ENCODE measurements at places on chromosomes 2 and 18.

DNA sequence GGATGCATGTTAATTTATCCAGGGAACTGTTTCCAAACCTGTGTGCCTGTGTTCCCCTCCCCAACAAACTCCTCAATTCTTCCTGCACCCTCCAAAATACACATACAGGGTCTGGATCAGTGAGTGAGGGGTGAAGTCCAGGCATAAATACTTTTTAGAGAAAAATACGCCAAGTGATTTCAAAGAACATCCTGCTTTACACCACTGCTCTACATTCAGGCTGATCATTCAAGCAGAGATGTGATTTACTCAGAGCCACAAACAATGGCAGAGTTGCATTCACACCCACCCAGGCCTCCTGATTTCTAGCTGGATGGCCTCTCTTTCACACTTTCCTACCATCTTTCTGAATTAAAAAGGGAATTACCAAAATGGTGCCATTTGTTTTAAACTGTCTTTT, 289.5 kb upstream of the SLC14A2 start:
- no peak for DNase-seq

- no peak for DNase-seq
Observed at GRCh38 chr2:66456183-66457041, 21.5 kb downstream of the MEIS1 start.

DNA sequence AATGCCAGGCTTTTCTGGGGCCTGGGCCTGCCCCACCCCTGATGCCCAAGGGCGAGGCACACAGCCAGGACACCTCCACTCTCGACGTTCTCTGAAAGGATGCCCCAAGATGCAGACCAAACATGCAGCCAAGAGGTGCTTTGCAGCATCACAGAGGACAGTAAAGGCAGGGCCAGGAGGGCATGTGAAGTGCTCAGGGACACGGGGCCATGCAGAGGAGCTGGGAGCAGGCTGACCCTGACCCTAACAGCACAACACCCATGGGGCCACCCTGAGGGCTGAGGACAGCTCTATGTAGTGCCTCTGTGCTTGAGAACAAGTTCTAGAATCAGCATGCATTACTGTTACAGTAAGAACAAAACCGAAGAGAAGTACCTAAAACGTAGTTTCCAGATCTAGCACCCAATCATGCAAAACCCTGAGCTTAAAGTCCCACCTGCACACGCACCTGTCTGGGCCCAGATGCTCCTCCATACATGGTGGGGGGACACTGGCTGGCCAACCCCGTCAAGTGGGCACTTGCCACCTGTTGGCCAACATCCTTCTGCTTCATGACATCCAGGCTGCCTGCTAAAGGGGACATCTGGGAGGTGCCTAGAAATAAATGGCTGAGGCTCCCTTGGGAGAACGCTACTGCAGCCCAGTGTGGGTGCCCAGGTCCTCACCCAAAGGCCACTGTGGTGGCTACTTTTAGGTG, 15.4 kb downstream of the HS6ST1 start:
- no peak for DNase-seq

GRCh38 chr18:57516056-57516455, 70.4 kb downstream of the FECH start:
- DNase-seq = no peak

DNA sequence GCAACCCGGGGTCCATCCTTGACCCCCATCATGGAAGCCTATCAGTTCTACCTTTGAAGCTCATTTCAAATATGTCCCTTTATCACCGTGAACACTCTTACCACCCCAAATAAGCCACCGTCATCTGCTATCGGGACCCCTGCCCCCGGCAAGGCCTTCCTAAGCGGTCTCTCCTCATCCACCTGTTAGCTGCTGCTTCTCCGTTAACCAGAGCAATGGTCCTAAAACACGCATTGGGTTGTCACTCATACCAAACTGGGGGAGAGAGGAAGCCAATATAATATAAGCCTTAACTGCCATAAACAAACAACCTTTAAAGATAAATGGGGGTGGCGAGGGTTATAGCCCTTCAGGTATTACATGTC, 680 bp downstream of the ASNSD1 start:
- DNase-seq = no peak

DNA sequence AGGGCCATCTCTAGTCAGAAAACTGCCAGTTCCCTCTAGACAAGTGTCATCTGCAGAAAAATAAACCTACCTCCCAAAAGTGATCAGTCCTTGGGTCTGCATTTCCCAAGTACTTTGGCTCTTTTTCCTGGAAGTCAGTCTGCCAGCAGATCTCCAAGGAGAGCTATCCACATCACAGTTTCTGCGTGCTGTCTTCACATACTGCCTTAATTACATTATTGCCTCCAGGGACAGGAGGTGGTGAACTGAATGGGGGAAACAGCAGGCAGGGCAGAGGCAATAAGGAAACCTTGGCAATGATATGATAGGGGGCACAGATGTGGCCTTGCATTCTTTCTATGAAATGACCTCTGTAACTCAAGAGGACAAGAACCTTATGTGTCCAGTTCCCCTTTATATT, 105.9 kb upstream of the SIX2 start:
- DNase-seq = no peak

Measured in stimulated activated CD8-positive, alpha-beta memory T cell treated with anti-CD3 and anti-CD28 coated beads, Interleukin-4, amount 100 ng/mL, for 48 hours (primary cell).